ENCODE measurements at places on chromosomes 2 and 18.

DNA sequence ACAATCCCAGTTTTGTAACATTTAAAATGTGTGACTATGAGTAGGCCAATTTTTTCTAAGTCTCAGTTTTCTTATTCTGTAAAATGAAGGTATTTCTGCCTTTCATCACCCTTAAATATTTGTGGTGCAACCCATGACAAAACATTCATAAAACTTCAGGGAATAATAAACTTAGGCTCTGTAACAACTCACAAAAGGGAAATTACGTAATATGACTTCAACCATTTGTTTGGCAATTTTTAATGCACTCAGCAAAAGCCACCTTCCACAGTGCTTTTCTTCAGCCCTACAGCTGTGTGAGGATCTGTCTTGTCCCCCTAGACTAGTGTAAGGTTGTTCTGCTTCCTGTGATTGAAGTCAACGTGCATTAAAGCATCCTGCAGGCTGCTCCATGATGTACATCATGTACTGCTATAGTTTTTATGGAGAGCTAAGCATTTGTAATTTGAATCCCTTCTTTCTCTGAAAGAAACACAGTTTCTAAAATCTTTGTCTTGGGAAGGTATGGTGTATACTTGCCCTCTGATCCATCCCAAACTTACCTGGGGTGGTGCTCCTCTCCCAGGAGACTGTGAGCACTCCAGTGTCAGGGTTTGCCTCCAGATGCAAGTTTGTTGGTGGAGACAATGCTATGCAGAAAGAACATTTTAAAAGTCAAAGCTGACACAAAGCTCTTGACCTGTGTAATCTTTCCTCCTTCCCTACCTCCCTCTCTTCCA, 39.1 kb downstream of the FN1 start:
- peak; percentile 90 for DNase-seq

DNA sequence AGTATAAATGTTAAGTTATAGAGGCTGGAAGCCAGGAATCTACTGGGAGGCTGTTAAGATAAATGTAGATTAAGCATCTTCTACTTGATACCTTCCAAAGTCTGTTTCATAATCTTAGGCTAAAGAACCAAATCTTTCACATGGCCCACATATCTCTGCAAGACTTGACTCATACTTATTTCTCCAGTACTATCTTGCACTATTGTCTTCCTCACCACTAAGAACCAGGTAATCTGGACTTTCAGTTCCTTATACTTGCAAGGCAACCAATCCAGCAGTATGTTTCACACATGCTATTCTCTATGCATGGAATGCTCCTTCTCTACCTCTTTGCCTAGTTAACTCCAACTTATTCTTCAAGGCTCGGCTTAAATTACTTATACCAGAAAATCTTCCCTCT, 62.2 kb downstream of the RBMS1 start:
- no peak for DNase-seq

GRCh38 chr2:136134126-136134525, 16.2 kb upstream of the CXCR4 start:
- DNase-seq: no peak

DNA sequence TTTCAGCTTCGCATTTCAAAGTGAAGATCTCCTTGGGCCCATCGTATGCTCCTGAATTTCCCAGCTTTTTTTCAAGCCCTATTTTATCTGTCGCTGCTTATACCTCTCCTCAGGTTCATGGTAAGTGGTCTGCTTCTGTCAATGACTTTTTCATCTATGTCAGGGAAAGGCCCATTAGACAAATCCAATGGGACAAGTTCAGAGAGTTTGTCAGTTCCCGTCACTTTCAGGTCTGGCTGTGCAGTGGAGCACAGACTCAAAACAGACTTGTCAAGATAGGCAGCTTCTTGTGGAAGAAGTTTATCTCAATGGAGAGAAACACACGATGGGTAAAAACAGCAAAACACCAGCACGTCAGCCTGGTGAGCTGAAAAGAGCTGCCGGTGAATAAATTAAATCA, 100.9 kb upstream of the KLF7 start:
- no peak for DNase-seq

DNA sequence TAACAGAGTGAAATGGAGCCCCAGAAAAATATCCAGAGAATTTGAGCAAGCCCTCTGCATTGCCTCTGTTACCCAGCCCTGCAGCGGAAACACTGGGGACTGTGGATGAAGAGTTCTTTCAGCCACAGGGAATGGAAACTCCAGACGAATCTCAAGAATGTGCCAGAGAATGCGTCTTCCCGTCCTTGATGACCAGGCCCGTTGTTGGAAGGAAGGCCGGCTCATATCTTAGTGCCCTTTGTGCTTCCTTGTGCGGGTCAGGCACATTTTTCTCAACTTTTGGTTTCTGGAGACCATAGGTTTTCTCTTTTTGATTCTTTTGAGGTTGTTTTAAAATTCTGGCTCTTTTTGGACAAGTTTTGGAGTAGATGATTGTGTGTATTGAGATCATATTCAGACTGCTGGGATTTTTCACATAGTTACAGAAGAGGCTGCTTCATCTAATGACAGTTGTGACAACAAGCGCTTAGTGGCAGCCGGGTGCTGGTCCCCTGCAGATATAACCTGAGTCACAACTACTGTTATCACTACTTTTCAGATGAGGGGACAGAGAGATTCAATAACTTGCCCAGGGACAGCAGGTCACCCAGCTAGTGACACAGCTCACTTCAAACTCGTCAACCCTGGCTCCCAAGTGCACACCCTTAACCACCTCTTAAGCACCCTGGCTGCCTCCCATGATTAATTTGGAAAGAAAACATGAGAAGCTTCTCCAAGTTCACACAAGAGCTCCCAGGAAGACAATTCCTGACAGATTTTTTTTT, 15.7 kb downstream of the MAL start:
- no peak for DNase-seq

- DNase-seq: no peak
These were observed 18.4 kb upstream of the DSC2 start for GRCh38 chr18:31120594-31120993.

DNA sequence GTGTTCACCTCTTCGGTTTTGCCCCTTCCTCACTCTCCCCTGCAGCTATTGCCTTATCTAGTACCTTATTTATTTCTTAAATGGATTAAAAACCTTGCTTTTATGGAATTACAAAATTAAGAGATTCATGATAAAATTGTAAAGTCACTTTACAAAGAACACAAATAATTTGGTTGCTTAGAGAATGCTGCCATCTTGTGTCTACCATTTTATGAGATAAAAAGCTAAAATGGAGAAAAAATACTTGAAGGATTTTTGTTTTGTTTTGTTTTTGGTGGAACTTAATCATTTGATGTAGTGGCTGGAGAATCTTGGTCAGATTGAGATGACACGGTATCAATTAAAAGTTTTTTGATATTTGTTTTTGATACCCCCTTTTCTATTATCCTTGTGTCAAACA, 69.6 kb downstream of the R3HDM1 start:
- peak; percentile 16 for DNase-seq

- DNase-seq: no peak
These were observed 10.9 kb upstream of the KCNK3 start for GRCh38 chr2:26681656-26682055.

DNA sequence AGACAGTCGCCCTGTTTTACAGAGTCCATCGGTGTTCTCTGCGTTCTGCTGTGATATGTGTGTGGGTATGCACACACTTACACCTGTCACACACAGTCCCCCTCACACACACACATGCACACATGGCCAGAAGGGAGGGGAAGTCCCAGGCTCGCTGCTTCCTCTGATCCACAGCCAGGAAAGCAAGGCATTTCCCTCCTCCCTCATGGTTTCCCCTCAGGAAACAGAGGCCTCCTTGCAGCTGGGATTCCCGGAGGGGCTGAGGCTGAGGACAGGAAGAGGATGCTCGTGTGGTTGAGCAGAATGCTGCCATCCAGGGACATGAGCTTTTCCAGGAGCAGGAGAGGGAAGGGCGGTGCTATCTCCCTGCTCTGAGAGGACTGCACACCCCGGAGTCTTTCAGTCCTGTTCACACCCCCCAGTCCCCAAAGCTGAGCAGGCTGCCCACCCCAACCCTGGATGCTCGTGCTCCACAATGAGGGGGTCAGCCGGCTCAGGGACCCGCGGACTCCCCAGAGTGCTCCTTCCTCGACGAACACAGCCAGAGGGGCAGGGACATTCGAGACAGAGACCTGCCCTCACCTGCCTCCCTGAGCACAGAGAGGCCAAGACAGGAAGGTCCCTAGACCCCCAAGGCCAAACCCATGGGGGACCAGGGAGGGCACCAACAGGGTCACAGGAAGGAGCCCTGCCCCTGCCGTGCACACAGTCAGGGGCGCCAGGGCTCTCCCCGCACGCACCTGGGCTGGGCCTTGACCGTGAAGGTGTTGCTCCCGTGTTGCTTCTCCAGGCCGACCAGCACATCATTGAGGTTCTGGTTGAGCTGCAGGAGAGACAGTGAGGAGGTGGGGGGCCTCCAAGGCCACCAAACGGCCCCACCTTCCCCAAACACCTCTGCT, 45.3 kb downstream of the BIN1 start:
- DNase-seq: peak; percentile 21

- DNase-seq: peak; percentile 34
These were observed 63.9 kb upstream of the TANK start for GRCh38 chr2:161096336-161096735.

DNA sequence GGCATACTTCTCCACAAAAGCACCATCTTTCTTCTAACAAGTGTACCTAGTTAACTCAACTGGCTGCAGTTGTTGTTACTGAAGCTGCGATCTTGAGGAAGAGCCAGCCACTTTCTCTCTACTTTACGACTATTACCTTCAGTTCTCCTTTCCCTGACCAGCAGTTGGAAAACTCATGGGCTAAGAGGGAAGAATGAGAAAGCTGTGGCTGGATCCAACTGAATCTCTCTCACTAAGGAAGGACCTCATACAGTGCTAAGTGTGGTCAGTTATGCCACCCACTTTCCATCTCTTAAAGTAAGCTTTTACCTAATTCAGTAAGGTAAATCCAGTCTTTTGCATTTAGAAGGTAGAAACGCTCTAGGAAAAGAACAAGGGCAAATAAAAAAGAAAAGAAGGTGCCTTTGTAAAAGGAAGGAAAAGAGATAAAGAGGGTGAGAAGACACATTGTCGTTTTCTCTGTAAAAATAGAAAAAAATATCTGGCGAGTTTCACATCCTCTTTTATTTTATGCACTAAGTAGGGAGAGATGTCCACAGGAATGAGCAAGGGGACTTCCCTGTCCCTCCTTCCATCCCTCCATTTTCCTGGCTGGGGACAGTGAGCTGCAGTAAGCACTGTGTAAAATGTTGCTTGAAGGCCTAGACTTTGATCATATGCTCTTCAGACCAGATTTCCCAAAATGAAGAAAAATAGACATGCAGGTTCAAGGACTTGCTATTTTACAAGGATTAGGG, 73.4 kb downstream of the PLEKHM3 start:
- DNase-seq: no peak

- DNase-seq: peak; percentile 95
These were observed 2.3 kb downstream of the KCNE4 start for GRCh38 chr2:223054193-223054781.

All from AG10803 (cell line).